NCI-H1105 treated with DMSO at 0.1 percent for 48 hours (cell line): ENCODE measurements at places on chromosomes 1 and 21.
A peak's percentile ranks its signal among the peaks of the same experiment; 100 is the strongest.

DNA sequence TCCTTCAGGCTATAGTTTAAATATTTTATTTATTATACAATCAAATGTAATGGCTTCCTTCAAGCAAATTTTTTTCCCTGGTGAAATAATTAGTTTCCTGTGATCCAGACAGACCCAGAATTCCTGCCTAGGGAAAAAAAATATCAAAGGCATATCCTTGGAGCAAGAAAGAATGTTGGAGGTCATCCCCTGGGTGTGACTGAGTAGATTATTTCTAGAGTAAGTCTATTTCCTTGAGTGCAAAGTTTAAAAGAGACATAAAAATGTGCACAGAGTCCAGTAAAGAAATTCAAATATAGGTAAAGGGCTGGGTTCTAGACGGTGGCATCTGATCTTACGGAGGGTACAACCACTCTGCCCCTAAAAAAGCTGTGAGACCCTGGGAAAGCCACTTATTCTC lies 32.2 kb upstream of the SAMD13 start:
- DNase-seq: no peak

DNA sequence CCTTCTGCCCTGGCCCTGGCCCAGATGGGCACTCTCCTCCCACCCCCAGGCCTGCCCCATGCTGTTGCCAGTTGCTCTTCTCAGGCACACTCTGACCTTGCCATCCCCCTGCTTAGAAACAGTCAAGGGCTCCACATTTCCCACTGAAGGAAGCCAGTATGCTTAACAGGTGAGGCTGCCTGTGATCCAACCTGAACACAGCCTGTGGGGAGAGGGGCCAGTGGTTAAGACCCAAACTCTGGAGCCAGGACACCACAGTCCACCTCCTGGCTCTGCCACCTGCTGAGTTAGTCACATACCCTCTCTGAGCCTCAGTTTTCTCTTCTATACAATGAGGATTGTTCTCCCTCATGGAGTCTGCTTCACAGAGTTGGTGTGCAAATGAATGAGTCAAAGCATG lies 526.9 kb downstream of the MATN1 start:
- DNase-seq: no peak

DNA sequence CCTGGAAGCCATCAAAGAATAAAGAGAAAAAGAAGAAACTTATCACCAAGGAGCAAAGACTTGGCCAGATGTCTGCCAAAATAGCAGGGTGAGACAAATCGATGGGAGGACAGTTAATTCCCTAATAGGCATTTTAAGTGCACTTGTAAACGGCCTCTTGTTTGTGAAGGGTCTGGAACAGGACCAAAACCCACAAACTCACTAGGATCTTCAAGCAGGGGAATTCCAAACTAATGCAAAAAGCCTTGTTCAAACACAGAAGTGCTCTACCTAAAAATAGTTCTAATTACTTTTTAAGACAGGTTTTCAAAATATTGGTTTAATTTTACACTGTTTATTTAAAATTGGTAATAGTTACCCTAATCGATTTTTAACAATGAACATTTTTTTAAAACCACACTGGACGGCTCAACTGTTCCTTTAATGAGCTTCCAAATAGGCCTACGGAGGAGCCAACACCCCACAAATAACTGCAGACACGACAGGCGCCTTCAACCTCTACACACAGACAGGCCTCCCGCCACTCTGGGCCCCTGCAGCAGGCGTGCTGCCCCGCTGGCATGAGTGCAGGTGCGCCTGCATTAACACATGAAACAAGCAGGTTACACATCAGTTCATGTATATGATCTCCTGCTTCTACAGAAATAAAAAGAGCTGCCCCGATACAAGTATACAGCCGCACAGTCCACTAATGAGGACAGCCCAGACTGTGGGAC lies 15.8 kb downstream of the UBE2G2 start:
- peak; percentile 93 for DNase-seq

DNA sequence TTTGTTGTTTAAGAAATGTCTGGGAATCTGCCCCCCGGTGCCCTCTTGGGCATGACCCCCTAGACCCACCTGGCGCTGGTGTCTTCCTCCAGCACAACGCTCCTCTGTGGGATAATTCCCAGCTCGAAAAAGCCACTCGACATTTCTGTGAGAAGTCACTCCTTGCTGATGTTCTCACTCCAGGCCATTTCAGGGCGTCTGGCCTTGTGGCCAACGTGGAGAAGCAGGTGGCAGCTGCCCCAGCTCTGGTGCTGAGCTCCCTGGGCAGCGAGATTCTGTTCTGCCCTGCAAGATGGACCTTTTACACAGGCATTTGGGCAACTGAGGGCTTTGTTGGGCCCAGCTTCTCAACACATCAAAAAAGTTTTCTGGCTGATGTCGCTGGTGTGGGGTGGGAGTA lies 147.7 kb upstream of the WNT4 start:
- no peak for DNase-seq

DNA sequence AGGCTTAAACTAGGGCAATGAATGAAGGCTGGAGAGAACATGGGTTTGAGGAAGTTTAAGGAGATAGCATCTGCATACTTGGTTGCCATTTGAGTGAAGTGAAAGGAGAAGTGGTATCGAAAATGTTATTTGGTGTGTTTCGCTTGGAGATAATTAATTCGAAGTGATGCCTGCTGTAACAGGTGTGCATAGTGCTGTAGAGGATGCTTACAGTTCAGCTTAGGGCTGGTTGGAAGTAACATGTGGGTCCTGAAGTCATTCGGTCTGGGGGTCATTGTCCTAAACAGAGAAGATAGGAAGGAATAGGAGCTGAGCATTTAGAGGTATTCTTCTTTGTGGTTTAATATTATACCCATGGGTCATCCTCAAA lies 301 bp upstream of the NUDT17 start:
- peak; percentile 62 for DNase-seq

- DNase-seq: no peak
Observed at GRCh38 chr1:232283864-232284263, 346.1 kb downstream of the SIPA1L2 start.

GRCh38 chr21:44694776-44695175 lies 2.2 kb upstream of the KRTAP10-12 start:
- no peak for DNase-seq

- peak; percentile 33 for DNase-seq
Observed at GRCh38 chr21:15894596-15894995, 164.8 kb downstream of the USP25 start.

GRCh38 chr1:232978815-232979214 lies 28.4 kb downstream of the NTPCR start:
- DNase-seq: no peak

- peak; percentile 83 for DNase-seq
Observed at GRCh38 chr1:26336477-26337205, 17.3 kb downstream of the CRYBG2 start.

DNA sequence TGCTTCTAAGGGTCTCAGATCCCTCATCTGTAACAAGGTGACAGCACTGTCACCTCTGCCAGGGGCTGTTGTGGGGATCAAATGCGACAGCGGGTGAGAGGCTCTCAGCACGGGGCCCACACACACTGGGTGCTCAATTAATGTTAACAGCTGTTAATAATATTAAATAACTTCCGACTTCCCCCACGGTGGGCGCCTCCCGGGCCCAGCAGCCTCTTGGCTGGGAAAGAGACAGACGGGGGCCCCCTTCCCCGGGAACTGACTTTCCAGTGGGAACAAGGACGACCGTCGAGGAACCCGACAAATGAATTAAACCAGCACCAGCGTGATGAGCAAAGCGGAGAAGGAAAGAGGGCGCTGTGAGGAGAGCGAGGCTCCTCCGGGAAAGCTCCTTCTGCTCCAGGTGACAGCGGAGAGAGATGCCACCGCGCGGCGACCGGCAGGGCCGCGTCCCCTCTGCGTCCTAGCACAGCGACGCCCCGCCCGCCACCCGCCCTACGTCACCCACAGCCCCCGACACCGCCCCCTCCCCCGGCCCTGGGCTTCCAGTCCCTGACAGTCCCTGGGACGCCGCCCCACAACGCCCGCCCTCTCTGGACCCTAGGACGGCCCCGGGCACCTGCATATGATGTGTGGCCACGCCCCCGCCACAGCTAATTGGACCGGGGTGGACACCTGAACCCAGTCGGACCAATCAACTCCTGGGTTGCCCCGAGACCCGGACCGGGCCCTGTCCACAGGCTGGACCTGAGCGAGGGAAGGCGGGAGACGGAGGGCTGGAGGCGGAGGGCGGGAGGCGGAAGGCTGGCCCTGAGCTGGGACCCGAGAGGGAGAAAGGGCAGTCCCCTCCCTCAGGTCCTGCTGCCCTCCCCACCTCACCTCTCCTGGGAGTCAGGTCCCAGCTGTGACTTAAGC lies 38.2 kb downstream of the MATN1 start:
- peak; percentile 11 for DNase-seq

GRCh38 chr1:238377280-238377919 lies 486.7 kb upstream of the ZP4 start:
- no peak for DNase-seq

DNA sequence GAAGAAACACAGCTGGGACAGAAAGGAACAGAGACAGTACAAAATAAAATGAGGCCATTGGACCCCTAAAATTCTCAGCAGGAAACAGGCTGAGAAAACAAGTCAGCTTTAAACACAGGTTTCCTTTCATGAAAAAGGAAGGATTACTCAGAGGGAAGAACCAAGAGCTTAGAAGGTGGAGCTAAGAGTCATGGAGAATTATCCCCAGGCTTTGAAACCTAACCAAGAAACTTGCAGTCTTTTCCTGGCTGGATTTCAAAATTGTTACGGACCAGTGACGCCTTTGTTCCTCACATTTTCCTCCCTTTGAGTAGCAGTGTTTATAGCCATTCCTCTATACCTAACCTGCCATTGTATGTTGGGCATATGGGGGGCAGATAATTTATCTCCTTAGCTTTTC lies 8.8 kb downstream of the HMGB4 start:
- DNase-seq: no peak

DNA sequence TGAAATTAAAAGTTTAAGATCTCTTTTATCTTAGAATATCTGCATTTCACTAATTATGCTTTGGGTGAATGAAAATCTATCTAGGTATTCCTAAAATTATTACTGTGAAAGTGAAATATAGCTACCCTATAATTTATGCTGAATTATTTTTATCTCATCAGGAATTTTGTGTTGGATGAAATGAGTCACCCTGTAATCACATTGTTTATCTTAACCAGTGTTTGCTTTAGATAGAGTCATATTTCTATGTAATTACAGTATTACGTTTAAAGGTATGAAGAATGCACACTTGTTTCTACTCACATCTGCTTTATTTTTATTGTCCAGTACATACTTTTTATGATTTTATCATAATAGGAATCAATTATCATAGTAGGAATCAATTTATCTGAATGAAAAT lies 249.2 kb downstream of the NCAM2 start:
- DNase-seq: no peak

- DNase-seq: no peak
Observed at GRCh38 chr1:161047436-161048420, 2.0 kb upstream of the USF1 start.

DNA sequence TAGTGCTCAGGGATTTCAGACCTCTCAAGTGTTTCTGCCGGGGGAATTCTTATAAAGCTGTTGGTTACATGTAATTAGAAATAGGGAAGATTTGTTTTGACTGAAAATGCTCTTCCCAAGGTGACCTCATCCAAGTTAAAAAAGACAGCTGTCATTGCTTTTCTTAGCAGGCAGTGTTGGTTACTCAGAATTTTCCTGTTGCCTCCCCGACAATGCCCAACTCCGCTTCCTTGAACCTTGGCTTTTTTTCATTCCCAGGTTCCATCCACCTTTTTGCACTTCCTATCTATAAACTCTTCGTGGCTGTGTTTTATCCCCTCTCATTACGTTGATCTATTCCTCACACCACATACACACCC lies 825 bp upstream of the DPH5 start:
- no peak for DNase-seq

DNA sequence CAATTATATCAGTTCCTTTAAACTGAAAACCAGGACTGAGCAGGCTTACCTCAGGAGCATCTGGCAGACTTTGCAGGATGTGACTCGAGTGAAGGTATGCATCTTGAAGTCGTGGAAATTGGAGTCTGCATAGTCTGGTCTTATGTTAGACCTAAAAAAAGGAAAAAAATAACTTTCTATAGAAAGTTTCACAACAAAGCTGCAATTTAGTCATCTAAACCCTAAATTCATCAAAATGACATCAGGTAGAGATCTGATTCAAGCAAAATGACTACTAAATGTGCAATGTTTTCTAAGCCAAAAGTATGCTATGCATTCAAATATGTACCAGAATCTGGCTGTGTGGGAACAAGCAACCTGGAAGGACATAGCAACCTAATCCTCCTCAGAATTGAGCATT lies 260.1 kb downstream of the VAV3 start:
- DNase-seq: no peak

DNA sequence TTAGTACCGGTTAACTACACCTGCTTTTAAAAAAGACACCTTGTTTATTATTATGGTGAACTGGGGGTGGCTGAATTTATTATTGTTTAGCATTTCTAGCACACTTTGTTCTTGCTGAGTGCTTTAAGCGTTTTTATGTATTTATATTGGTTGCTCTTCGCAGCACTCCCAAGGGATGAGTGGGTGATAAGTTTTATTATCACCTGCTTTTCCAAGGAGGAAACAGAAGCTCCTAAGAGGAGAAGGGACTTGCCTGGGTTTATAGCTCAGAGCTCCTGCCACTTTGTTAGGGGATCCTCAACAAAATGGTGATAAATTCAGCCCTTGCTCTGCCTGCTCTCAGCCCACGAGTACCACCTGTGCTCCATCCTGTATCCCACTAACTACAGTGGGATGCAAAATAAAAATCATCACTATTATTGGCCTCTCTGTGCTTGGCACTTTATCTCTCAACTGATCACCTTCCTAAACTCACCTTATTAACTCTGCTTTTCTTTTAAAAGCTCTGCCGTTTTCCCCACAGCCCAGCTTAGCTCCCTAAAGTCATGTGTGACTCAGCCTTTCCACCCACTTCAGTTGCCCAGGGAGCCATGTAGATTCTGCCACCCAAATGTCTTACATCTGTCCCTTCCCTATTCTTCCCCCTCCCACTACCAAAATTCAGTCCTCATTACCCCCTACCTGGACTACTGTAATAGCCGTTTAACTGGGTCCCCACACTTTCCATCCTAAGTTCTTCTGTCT lies 44.5 kb downstream of the BCL9 start:
- no peak for DNase-seq

DNA sequence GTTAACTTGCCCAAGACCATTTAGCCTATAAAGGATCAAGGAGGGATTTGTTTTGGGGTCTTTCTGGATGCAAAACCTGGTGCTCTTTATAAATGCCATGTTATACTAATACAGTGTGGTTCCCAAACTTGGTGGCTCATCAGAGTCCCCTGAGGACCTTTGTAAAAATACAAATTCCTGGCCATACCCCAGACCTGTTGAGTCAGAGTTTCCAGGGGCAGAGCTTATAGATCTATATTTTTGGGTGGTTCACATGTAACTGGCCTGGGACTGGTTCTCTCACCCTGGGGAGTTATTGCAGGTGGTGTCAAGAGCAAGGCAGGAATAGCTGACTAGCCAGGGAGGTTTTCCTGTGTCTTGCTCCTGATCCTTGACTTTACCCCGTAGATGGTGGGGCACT lies 136.9 kb upstream of the HNRNPU start:
- no peak for DNase-seq

GRCh38 chr21:32653326-32653901 lies 41.2 kb upstream of the CFAP298 start:
- DNase-seq: peak; percentile 39

GRCh38 chr1:41894808-41895483 lies 23.8 kb downstream of the HIVEP3 start:
- no peak for DNase-seq

GRCh38 chr1:64031236-64031635 lies 172.2 kb upstream of the UBE2U start:
- DNase-seq: no peak
